ENCODE measurements at places on chromosomes 4 and X.

DNA sequence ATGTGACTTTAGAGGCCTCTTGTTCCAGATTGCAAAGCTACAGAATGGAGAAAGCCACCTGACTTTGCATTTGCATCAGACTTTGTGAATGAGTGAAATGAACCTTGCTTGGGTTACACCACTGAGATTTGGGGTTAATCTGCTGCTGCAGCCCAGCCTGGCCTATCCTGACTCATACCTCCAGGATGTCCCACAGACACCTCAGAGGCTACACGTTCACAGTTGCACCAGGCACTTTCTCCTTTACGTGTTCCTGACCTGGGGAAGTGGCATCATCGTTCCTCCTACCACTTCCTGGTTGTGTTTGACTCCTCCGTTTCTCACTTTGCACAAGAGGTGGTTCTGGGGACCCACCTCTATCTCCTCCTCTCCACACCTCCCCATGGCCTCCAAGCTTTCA, 9.2 kb upstream of the SORCS2 start:
- no peak for DNase-seq

GRCh38 chr4:19566041-19566440, 685.7 kb upstream of the SLIT2 start:
- no peak for DNase-seq

GRCh38 chr4:7547368-7548040, 112.8 kb upstream of the PSAPL1 start:
- no peak for DNase-seq

DNA sequence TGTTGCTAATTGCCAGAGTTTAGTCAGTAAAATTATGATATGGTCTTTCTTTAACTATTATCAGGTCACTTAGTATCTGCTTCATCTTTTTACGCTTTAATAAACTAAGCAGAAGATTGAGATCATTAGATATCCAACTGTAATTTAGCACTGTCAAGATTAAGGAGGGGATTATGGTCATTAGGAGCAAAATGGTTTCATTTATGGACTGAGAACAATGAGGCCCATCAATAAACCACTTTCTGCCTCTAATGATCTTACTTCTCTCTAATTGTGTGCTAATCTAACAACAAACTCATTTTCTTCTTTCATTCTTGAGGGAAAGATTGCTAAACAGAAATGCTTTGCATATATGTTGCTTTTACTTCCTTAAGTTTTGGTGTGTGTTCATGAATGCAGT, 340.4 kb downstream of the RPA4 start:
- DNase-seq: no peak

GRCh38 chr4:108029731-108030130, 40.0 kb downstream of the HADH start:
- DNase-seq: no peak

- DNase-seq: no peak
These were observed 80.4 kb downstream of the EPHA5 start for GRCh38 chr4:65589921-65590320.

DNA sequence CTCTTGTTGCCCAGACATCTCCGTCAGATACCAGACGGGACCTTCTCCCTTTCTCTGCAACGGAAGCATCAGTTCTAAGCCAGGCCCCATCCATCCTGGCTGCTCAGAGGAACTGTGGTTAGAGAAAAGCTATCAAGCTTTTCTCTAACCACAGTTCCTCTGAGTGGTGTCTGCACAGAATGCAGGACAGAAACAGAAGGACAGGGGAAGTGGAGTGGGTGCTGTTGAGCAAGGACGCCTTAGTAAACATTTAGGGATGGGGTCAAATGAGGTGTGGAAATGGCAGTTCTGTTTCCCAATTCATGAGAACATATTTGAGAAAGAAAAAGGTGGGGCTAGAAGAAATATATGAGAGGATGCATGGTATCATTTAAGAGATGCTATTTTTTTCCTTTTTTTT, 283.8 kb downstream of the CRLF2 start:
- no peak for DNase-seq

DNA sequence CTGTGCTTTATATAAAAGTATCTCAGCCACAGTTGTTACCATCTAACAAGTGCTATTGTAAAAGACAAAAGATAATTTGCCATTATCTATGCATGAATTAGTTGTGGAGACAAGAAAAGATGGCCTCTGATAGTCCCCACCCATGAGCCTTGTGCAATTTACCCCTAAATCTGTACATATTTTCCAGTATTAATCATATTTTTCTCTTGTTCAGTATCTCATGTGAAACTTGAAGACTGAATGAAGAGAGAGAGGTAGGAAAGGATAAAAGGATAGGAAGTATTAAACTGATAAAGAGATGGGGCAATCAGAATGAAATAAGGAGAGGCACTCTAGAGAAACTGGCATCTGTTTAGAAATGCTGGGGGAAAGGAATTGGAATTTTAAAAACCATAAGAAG, 3.7 kb downstream of the MYOZ2 start:
- DNase-seq: no peak

- DNase-seq: no peak
These were observed 35.9 kb upstream of the AP1S2 start for GRCh38 chrX:15890463-15890862.

GRCh38 chrX:1212532-1212931, at the start of gene CRLF2:
CRLF2 (minus strand) TSS chrX:1212649; CDS start chrX:1212634, 15 bp downstream.
- no peak for DNase-seq

DNA sequence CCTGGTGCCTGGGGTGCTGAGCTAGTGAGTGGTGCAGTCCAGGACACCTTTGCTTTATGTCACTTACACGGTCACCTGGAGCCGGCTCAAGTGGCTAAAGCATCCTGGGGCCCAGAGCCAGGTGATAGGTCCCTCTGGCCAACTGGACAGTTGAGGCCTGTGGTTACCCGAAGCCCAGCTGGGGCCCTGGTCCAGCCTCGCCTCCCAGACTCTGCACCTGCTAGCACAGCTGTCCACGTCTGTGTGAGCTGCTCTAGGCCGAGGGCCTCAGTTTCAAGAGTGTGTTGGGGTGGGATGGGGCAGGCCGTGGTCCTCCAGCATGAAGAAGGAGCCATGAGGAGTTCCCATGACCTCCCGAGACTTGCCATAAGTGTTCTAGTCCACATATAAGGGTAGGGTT, 7.7 kb upstream of the ADD1 start:
- DNase-seq: no peak

All from fibroblast of skin of left biceps (primary cell).